Esophagus mucosa (tissue), 1 donor: ENCODE measurements at places on chromosomes 13 and 19. TPM values are rescaled to one million over a fixed set of nuclear protein-coding genes. Genes with fewer than 3 reads are reported as not detected.

The CYP2B6 gene
- not detected for total RNA-seq

The ZNF708 gene
- total RNA-seq = 4.5 TPM

The FCAR gene
- total RNA-seq = 0.16 TPM

The FGF9 gene
- 0.04 TPM for total RNA-seq

The CGB5 gene
- total RNA-seq = not detected

The PGLYRP2 gene
- total RNA-seq = not detected

The CYP4F3 gene
- total RNA-seq = 34.8 TPM

The TBXA2R gene
- 0.64 TPM for total RNA-seq

The CDC42EP5 gene
- 18.2 TPM for total RNA-seq

The RBM42 gene
- 52.7 TPM for total RNA-seq

The FGF14 gene
- total RNA-seq = 0.16 TPM

The FSD1 gene
- 0.36 TPM for total RNA-seq

The PNMA8C gene
- not detected for total RNA-seq

The CGB1 gene
- total RNA-seq = not detected

The GGN gene
- not detected for total RNA-seq

The F7 gene
- not detected for total RNA-seq

The CABP5 gene
- total RNA-seq = not detected

The TMEM59L gene
- total RNA-seq = 0.28 TPM

GRCh38 chr19:53388904-53389303 lies 6.0 kb upstream of the ZNF765 start:
- ATAC-seq = no peak

GRCh38 chr13:50948601-50949000 lies 39.0 kb downstream of the RNASEH2B start:
- ATAC-seq = no peak

GRCh38 chr13:98443329-98443728 lies 133.6 kb downstream of the STK24 start:
- peak; percentile 64 for ATAC-seq

GRCh38 chr13:28055357-28055756 lies 45.0 kb downstream of the FLT3 start:
- no peak for ATAC-seq

GRCh38 chr13:88051746-88052482 lies 380.7 kb downstream of the SLITRK5 start:
- ATAC-seq = no peak

DNA sequence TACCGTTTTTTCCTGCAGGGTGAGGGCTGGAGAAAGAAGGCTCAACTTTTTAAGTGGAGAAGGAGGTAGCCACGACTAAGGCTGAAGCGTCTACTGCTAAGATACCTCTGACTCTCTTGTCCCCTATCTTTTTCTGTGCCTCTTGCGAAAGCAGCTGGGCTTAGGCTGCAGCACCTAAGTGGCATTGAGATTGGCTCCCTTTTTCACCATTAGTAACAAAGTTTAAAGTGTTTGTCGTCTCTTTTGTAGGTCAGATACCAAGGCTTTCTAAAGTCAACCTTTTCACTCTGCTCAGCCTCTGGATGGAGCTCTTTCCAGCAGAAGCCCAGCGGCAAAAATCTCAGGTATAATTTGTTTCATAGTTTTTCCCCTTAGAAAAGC lies 887 bp downstream of the CDADC1 start:
- ATAC-seq = peak; percentile 20

GRCh38 chr19:17775245-17775927 lies 19.6 kb upstream of the B3GNT3 start:
- no peak for ATAC-seq

DNA sequence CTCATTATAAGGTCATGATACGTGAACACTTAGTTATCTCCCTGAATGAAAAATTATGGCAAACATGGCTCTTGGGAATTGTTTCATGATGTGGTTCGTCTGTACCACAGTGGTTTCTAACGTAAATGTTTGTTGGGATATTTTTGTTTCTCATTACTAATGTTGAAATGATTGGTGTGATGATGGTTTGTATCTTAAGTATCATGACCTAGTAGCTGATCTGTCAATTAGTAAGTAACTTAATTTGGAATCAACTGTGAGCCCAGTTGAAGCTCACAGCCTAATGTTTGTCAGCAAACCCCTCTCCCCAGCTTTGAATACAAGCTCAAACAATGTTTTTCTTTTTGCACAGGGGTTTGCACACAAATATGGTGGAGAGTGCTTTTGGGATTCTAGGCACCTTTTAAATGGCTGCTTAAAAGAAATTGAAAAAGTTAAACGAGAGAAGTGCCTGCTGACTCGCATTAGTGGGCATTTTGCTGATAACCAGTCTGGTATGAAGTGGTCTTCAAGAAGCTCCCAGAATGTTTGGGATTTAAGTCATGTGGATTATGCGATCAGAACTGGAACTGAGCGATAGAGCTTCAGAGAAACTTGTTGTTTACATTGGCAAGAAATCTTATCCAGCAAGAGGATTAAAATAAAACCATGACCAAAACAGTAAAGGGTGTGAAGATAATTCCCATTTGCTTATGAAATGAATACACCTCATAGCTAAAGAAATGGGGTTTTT lies 68.2 kb downstream of the LMO7 start:
- ATAC-seq = peak; percentile 61

GRCh38 chr13:98386637-98387036 lies 190.3 kb downstream of the STK24 start:
- peak; percentile 46 for ATAC-seq

DNA sequence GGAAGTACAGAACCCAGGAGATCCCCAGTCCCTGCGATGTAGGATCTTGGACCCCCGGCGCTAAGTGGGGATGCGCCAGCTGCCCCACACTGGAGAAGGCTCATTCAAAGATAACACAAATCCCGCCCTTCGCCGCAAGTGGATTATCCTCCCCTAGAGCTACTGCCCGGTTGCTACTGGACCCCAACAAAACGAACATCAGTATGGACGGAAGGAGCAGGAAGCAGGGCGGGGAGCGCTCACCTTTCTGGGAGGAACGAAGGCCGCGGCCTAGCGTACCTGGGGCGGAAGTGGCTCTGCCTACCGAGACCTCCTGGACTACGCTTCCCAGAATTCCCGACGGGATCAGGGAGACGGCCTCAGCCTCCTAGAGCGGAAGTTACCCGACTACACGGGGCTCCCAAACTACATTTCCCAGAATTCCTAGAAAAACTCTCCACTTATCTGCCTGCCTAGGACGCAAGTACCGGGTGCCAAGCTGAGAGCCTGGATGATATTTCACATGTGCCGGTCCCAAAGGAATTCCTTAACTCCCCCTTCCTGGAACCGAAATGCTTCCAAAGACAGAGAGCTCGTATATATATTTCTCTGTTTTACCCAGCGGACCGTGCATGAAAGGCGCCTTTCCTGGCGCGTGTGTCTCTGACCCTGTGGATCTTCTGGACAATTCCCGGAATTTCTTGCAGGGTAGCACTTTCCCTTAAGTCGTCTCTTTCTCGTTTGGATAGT lies at the start of gene ZNF112:
TSS of gene ZNF112 (minus strand) at position 298 of the 729 bp plus-strand sequence. CDS start 16,141 bp downstream, outside the sequence.
- ATAC-seq = peak; percentile 100

DNA sequence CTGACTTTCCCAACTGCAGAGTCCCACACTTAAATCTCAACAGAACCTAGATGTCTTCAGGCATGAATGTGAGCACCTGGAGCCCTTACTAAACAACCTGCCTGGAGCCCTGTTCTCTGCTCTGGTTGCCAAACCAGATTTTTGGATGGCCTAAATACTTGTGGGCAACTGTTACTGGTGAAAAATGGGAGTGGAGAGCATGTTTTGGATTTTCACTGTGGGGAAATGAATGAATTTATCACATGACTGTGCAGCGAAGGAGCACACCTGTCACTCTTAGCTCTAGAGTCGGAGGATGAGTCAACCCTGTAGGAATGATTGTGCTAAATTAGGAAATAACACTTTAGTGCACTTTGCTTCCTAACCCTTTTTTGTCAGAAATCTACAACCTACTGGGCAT lies 30.3 kb downstream of the SHISA2 start:
- ATAC-seq = peak; percentile 73

DNA sequence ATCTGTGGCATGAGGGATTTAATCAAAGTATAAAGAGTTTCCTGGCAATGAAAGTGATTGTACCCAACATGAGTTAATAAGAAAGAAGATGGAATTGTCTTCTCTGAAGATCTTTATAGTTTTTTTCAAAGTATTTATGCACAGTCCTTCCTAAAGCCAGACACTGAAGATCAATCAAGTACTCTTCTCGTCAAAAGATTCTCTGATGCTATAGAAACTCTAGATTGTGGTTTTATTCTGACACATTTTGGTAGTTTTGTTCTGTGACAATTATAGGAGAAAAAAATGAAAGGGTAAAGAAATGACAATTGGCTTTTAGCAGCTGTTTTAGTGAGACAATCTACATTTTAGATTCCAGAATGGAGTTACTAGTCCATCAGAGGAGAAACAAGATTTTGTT lies 10.4 kb upstream of the ENOX1 start:
- ATAC-seq = no peak

DNA sequence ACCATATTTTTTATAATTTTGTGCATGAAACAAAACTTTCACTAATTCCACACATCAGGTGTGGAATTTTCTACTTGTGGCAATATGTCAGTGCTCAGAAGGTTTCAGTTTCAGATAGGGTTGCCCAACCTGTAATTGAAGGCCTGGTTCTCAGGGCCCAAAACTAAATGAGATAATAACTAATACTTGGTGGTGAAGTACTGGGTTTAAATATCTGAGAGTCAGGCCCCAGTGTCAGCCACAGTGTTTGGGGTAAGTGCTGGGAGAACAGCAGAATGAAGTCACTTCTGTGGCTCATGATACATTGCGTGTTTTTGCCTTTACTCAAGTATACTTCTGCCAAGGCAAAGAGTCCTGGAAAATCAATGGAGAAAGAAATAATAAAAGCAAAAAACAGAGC lies 5.6 kb downstream of the SAFB start:
- ATAC-seq = no peak

GRCh38 chr19:952680-953444 lies 27.0 kb downstream of the ARID3A start:
- ATAC-seq = peak; percentile 18

GRCh38 chr19:33813391-33814101 lies 16.9 kb downstream of the KCTD15 start:
- ATAC-seq = no peak

DNA sequence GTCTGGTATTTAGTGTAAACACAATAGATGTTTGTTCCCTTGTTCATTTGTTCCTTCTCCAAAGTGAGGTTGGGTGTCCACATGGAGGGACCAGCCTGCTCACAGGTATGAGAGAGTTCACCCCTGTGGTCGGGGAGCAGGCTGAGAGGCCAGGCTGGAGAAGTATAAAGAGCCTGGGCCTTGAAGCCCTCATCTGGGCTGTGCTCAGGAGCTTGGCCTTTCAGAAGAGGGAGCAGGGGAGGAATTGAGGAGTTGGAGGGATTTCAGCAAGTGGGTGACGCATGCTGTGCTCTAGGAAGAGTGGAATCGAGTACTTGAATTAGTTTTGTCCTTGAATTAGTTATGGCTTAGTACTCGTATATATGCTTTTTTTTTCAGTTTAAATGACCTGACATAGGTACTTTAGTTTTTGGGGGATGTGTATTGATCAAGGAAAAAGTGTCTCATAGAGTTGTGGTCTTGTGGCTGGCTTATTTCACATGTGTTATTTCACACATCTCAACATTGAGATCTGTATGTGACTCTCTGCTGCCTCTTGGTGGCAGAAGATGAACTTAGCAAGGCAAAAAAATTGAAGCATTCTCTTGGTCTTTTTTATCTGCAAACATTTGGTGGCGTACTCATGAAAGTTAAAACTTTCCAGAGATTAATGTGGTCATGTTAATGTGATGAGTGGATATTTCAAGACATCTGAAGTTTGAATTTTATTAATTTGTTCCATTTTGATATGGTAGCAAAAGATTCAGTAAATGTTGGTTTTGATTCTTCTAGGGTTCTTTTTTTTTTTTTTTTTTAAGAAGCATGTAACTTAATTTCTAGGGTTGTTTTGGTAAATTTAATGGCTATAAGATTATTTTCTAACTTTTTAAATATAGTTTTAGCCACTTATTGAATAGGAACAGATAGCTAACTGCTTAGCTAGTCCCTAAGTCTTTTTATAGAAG lies 54.3 kb downstream of the SLAIN1 start:
- peak; percentile 48 for ATAC-seq

- ATAC-seq = peak; percentile 49
Observed at GRCh38 chr19:55688422-55689218, 13.6 kb downstream of the EPN1 start.

DNA sequence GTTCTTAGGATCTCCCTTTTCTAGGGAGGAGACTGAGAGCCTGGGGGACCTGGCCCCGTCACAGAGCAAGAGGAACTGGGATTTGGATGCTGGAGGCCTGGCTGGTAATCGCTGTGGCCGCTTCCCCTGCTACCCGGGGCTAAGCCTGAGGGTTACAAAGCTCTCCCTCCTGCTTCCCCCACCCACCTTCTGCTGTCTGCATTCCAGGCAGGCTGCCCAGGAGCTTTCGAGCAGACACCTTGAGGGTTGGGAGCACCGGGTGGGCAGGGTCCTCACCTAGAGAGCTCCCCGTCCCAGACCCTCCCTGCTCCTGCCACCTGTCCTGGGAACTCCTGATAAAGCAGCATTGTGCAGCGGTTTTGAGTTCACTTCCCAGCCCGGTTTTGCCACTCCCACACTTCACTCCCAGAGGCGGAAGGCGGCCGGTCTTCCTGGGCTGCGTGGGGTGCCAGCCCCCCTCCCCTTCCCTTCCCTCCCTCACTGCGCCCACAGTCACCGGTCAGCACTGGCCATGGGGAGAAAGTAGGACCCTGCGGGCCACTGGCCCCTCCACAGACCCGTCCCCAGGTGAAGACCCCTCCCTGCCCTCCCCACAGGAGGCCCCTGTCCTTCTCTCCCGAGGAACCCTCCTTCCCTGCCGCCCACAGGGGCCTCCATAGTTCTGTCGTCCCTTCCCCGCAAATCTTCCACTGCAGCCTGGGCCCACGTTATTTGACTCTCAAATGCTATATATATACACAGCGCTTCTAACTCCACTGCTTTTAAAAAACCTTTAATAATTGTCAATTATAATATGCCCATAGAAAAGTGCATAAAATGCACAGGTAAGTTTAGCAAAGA lies 8.1 kb downstream of the PAK4 start:
- ATAC-seq = no peak
